Stimulated activated CD8-positive, alpha-beta memory T cell treated with anti-CD3 and anti-CD28 coated beads, Interleukin-7, amount 100 ng/mL, for 1 hour (primary cell): ENCODE measurements at places on chromosomes 5 and 9.
A peak's percentile ranks its signal among the peaks of the same experiment; 100 is the strongest.

DNA sequence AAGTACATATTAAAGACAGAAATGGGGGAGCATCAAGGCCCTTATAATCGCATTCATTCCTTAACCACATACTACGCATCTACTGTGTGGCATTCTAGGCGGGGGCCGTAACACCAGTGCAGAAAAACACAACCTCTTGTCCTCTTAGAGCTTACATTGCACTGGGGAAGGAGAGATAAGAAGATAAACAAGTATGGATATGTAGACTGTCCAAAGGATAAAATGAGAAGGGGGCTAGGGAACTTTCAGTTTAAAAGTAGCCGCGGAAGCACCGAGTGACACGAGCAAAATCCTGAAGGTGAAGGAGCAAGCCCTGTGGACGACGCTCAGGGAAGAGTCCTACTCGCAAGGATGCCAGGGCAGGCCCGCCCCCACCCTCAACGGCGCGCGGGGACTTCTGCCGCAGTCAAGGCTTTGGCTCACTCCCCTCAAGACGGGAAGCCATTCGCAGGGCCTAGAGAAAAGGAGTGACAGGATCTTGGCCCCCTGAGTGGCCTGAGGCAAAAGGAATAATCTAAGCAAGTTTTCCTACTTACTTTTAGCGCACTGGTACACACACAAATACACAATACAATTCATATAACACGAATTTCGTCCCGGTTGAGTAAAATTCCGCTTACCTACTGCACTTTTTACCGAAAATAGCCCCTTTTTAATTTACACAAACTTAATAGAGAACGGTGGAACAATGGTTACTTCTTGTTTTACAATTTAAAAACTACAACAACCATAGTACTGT, 1.3 kb upstream of the NIPBL start:
- no peak for DNase-seq

DNA sequence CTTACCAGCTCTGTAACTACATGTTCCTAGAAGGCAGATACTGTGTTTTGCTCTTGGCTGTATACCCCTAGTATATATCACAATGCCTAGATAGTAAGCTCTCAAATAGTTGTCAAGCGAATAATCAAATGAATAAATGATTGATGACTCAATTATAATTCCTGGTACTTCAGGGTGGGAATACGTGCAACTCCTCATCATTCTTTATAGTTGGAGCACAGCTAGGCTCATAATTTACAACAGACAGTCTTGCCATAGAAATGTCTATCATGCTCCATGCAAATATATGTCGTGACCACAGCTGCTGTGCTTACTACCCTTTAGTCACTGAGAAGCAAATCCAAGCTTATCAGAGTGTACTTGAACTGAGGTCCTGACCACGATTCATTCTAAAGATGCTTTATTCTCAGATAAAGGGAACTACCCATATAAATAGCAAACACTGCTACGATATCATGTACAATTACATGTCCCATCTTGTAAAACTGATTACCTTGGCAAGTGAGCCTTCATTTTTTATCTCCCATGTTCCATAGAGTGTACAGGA, 52.1 kb downstream of the STRBP start:
- no peak for DNase-seq

DNA sequence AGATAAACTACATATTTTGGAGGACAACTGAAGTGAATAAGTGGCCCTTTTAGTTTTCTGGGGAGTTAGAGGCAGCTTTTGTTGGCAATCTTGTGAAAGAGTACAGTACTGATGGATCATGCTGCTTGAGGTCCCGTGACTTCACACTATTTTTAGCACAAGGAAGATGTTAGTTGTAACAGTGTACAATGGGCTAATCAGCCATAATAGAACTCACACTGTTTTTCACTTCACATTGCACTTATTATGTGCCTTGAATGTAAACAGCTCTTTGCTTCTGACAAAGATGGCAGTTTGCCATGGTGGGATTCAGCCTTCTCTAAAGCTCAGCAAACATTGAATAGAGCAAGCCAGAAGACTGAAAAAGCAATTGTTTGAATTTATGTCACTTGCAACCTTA, 176.7 kb upstream of the ZNF608 start:
- DNase-seq = no peak

DNA sequence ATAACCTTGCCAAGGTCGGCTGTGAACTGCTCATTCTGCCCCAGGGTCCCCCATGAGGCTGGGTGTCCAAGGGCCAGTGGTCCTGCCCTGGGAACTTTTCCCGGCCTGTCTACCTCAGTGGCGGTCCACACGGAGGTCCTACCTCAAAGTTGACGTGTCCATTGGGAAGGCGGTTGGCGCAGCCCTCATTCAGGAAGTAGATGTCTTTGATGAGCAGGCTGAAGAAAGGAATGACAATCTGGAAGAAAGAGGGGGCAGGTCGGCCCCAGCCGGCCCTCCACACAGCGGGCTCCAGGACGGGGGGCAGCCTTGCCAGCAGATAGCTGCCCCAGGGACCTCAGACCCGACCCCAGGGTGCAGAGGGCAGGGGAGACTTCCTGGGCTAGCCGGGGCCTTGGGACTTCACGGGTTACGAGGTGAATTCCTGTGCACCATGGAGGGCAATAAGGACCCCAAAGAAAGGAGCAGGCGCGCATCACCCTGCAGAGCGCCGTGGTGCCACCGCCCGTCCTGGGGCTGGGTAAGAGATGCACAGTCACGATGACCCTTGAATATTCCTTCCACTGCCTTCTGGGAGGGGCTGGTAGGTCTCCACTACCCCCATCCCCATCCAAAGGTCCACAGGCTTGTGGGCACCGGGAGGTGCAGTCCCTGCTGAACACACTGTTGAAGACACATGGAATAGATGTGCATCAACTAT, 42.9 kb upstream of the RNF130 start:
- DNase-seq = no peak

GRCh38 chr5:67042176-67043003, 154.2 kb downstream of the CD180 start:
- no peak for DNase-seq

- DNase-seq = no peak
Observed at GRCh38 chr9:35341585-35341984, 148.3 kb upstream of the RUSC2 start.

GRCh38 chr5:169954786-169955185, 25.5 kb downstream of the INSYN2B start:
- no peak for DNase-seq

- peak; percentile 24 for DNase-seq
Observed at GRCh38 chr5:119328753-119329602, 26.8 kb upstream of the TNFAIP8 start.

- DNase-seq = no peak
Observed at GRCh38 chr9:3856592-3856991, 330.8 kb upstream of the RFX3 start.

DNA sequence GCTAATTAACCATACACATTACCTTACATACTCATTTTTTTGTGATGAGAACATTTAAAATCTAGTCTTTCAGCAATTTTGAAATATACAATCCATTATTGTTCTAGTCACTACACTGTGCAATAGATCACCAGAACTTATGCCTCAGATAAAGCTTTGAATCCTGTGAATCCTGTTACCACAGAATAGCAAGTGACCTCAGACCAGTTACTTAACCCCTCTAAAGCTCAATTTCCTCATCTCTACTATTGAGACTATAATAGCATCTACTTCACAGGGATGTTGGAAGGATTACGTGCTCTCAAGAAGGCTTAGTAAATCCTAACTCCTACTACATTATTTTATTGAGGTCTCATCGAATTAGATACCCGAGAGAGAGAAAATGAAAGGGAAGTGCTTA, 60.2 kb upstream of the PIP5K1B start:
- DNase-seq = no peak

DNA sequence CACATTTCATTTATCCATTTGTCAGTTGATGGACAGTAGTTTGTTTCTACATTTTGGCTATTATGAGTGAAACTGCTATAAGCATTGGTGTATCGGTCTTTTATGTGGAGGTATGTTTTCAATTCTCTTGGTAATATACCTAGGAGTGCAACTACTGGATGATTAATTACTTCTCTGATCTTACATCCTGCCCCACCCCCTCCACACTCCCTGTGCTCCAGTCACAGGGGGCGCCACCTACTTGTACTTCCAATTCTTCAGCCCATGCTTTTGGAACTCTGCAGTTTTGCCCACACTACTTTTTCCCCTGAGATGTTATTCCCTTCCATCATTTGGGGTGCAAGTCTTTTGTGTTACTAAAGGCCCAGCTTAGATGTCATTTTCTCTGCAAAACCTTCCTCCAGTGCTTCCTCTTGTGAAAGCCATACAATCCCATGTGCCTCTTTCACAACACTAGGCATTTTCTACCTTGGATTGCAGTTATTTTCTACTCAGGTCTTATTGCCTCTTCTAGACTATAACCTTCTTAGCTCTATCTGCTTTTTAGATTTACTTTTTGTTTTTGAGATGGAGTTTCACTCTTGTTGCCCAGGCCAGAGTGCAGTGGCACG, 42.1 kb downstream of the SEC61B start:
- DNase-seq = no peak

- peak; percentile 4 for DNase-seq
Observed at GRCh38 chr9:69760278-69760610, 433 bp upstream of the PTAR1 start.

- DNase-seq = no peak
Observed at GRCh38 chr5:138605254-138605972, 30.2 kb upstream of the HSPA9 start.

GRCh38 chr5:112479418-112479817, 60.3 kb upstream of the EPB41L4A start:
- no peak for DNase-seq

DNA sequence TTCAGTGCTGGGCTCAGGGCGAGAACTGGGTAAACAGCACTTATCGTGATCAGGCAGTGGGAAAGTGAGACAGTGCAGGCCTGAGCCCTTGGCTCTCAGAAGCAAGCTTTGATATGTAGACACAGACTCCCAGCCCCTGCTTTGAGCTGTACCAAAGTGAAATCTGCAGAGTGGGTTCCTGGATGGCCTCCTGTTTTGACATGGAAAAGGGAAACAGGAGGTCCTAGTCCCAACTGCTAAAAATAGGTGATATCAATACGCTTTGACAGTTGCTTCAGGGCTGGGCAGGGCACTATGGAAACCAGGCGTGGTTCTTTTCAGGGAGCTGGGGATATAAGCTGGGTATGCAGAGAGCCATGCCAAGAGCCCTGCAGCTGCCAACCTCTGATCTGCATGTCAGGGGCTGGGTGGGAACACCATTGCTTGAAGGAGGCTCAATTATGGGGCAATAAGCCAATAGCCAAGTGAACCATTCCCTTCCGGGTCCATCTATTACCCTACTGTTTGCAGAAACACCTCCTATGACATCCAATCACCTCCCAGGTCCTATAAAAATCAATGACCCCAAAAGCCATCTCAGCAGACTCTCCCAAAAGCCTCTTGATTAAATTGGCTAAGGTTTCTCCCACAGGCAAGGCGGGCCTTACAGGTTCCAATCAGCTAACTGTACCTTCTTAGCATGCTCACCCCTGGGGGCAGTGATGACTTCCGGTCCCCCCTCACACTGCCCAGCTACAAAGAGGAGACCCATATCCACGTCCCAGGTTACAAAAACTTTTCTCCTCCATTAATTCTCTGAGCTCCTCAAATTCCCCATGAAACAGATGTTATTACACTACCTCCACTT, 45.8 kb downstream of the EPB41L4B start:
- DNase-seq = no peak

- no peak for DNase-seq
Observed at GRCh38 chr5:172659909-172660628, 19.0 kb downstream of the NEURL1B start.

DNA sequence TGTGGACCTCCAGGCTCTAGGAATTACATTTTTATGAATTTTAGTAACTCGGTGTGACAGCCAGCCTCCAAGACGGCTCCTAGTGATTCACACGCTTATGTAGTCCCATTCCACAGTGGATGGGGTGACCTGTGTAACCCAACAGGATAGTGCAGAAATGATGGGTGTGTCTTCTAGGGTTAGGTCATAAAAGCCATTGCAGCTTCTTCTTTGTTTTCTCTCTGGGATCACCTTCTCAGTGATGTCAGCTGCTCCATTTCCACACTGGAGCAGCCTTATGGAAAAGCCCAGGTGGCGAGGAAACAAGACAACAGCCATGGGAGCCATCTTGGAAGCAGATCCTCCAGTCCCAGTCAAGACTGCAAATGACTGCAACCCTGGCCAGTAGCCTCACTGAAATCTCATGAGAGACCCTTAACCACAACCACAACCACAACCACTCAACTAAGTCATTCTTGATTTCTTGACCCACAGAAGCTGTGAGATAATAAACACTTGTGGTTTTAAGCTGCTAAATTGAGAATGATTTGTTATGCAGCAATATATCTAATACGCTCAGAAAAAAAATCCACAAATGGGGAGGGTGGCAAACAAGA, 5.1 kb upstream of the GNPDA1 start:
- no peak for DNase-seq

- DNase-seq = no peak
Observed at GRCh38 chr5:139900546-139901250, 105.1 kb downstream of the PSD2 start.

GRCh38 chr9:34037626-34038025, 11.1 kb downstream of the UBAP2 start:
- DNase-seq = no peak

GRCh38 chr5:142549834-142550233, 136.1 kb downstream of the FGF1 start:
- no peak for DNase-seq
